ENCODE measurements at places on chromosomes 5 and 9.

- DNase-seq: no peak
Observed at GRCh38 chr9:24257726-24258125, 288.0 kb downstream of the IZUMO3 start.

DNA sequence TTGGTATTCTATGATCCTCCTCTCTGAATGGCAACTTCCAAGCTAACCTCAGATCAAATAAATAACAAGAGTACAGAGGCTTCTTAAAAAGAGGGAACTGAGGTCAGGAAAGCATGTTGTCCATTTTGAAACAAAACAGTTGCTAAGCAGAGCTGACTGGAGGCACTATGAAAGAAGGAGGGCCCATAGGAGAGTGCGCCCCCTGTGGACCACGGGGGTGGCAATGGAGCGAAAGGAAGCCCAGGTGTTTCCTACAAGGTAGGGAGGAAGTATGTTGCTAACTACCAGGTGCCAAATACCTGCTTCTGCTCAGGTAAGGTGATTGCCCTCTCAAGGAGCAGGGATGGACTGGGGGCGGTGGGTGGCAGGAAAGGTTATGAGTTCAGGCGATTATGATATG, 101.8 kb upstream of the MAST4 start:
- DNase-seq: no peak

DNA sequence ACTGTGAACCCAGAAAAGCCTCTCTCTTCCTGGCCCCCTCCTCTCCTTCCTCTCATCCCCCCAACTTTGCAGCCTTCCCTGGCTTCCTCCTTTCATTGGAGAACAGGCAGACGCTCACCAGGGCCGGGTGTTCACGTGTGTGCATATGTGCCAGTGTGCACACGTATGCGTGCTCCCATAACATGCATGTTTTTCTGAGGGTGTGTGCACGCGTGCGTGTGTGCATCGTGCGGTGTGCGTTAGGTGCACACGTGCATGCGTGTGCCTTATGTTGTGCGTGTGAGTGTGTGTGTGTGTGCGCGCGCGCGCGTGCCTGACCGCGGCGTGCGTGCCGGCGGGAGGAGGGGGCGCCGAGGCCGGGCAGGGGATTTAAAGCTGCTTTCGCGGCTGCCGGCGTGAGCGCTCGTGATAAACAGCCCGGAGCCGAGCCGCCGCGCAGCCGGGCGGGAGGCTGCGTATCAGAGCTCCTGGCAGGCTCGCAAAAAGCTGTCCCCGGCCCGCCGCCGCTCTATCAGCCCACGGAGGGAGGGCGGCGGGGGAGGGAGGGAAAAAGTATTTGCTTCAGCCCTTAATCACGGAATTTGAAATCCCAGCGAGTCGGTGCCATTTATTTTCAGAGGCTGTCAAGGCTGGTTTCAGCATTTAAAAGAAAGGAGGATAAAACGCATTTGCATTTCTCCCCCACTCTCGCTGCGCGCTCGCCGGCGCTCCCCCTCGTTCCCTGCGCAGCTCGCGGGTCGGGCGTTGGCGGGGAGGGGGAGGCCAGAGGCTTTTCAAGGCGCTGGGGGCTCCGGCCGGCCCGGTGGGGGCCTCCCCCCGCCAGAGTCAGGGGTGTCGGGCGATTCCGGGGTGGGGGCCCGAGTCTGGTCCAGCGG, 183.9 kb downstream of the C9orf50 start:
- no peak for DNase-seq

DNA sequence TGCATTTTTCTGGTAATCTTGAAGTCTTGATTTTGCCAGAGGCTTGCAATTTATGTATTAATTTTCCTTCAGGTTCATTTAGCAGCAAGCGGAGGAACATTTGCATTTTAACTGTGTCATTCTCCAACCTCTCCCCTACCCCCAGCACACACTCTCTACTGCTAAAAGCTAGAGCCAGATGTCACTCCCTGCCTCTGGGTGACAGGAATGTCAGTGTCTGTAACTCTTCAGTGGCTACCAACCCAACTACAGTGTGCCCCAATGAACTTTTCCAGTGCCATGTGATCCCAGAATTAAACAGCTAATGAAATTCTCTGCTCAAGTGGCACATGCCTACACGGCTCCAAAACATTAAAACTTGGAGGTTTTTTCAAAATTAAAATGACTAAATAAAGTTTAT, 260.3 kb downstream of the GOLPH3 start:
- no peak for DNase-seq

- no peak for DNase-seq
Observed at GRCh38 chr5:36300927-36301540, 668 bp downstream of the RANBP3L start.

DNA sequence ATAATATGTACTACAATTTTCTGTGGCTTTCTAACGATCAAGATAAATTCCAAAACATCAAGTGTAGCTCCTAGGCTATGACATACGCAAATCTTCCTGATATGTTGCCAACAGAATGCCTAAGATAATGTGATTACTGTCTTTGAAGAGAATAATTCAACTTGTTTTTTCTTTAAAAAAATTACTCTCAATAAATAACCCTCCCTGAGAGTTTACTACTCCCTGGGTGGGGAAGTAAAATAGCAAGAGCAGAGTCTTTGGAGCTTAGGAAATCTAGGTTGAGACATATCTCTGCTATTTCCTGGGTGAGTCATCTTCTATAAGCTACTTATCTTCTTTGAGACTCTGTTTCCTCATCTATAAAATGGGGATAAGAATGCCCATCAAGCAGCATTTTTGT, 201.2 kb downstream of the ACTL7B start:
- DNase-seq: no peak

DNA sequence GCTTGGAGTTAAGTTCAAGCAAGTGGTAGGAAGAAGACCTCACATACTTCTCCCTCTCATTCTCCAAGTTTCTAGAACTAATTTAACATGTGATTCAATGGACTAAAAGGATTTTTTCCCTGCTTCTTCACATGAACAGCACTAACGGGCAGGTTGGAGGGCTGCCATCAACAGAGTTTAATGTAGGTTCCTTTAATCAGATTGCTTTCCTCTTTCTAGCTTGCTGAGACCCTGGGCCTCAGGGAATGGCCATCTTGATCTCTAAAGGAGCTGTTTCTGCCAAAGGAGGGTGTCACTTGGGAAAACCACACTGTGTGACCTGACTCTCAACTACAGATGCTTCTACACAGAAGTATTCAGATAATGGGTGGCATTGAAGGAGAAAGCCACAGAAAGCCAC, 223.3 kb downstream of the PIK3R1 start:
- no peak for DNase-seq
